ENCODE measurements at places on chromosomes 12 and 14.

- DNase-seq: no peak
Measured at GRCh38 chr14:64363265-64363846, 24.8 kb upstream of the MTHFD1 start.

DNA sequence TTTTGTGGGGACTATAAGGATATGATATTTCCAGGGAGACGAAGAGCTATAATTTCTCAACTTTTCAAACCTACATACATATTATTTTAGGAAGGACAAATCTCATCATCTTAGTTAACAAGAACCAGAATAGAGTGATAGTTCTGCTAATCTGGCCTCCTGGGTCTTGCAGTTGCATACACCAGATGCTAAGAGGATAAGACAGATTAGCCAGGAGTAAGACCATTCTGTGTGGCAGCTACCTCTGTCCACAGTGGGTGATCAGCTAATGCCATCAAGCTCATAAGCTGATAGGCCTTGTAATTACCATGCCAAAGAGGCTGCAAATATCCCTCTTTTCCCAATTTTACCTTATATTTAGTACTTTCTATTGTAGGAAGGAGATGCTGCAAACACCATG is 776.8 kb downstream of the NRXN3 start:
- DNase-seq: no peak

GRCh38 chr12:109551108-109551507 is 22.2 kb downstream of the MMAB start:
- no peak for DNase-seq

DNA sequence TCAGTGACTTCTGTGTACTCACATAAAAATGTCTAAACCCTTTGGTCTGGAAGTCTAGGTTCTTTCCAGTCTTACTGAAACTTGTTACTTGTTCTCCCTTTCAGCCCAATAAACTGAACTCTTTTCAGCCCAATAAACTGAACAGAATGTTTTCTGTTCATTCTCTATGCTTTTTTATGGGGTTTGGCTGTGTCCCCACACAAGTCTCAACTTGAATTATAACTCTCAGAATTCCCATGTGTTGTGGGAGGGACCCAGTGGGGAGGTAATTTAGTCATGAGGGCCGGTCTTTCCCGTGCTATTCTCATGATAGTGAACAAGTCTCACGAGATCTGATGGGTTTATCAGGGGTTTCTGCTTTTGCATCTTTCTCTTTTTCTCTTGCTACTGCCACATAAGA is 15.0 kb upstream of the NEDD1 start:
- DNase-seq: no peak

- no peak for DNase-seq
Measured at GRCh38 chr12:69028941-69029729, 96.2 kb upstream of the CPM start.

DNA sequence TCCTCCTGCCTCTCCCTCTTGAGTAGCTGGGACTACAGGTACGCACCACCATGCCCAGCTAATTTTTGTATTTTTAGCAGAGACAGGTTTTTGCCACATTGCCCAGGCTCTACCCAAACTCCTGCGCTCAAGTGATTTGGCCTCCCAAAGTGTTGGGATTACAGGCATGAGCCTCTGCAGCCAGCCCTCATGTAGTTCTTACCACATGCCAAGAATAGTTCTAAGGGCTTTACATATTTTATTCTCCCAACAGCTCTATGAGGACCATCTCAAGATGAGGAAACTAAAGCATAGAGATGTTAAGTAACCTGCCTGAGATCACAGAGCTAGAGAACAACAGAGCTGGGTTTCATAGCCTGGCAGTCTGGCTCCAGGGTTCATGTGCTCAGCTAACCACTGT is 37.9 kb upstream of the ALDH2 start:
- no peak for DNase-seq

- DNase-seq: no peak
Measured at GRCh38 chr12:93042684-93043083, 113.6 kb upstream of the EEA1 start.

DNA sequence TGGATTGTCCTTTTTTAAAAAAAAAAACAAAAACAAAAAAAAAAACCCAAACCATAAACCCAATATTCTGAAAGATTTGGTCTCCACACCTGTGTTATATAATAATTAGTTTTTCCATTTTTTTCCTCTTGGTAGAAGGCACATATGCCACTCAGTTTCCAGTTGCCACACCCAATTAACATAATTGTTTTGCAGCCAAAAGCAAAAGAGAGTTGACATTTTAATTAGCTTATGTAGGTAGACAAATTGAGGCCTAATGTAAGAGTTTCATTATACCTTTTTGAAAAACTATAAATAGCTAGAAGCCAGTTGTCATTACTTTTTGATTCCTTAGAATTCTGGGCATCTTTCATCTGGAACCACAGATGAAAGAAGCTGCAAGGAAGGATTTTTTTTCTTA is 21.0 kb downstream of the PTPN11 start:
- no peak for DNase-seq

DNA sequence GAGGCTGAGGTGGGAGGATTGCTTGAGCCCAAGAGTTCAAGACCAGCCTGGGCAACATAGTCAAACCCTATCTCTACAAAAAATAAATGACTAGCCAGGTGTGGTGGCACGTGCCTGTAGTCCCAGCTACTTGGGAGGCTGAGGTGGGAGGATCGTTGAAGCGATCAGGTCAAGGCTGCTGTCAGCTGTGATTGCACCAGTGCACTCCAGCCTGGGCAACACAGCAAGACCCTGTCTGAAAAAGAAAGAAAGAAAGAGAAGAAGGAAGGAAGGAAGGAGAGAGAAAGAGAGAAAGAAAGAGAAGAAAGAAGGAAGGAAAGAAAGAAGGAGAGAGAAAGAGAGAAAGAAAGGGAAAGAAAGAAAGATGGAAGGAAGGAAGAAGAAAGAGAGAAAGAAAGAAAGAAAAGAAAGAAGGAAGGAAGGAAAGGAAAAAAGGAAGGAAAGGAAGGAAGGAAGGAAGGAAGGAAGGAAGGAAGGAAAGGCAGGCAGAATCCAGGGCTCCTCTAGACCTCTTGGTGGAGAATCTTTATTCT is 71.5 kb upstream of the FBRSL1 start:
- no peak for DNase-seq

- no peak for DNase-seq
Measured at GRCh38 chr14:68928770-68929550, 50.1 kb downstream of the ACTN1 start.

- no peak for DNase-seq
Measured at GRCh38 chr12:43099691-43100163, 452.3 kb downstream of the ADAMTS20 start.

DNA sequence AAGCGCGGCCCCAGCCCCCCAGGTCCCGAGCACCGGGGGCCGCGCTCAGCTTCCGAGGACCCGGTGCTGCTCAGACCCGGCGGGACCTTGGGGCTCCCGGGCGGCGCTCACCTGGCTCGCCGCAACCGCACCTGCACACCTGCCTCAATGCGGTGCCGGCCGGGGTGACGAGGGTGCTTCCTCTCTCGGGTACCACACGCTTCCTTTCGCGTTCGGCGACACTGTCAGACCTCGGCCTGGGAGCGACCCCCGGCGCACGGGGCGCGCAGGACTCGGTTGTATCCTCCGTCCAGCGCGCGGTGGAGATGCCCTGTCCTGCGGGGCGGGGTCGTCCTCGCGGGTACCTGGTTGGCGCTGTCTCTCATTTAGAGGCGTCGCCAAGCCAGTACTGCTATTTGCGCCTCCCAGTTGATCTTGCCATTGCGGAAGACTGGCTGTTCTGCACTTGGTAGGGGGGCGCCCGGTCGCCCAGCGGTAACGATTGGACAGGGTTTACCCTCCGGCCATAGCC is 718 bp downstream of the PACS2 start:
- no peak for DNase-seq

- no peak for DNase-seq
Measured at GRCh38 chr12:11749943-11750690, 100.6 kb downstream of the ETV6 start.

Measured in activated CD4-positive, alpha-beta T cell treated with anti-CD3 and anti-CD28 coated beads, Interleukin-2, Interleukin-4, amounts not matched to agents 100 ng/mL and 50 ng/mL, durations not matched to agents 16 hours and 8 hours (primary cell).